Skeletal muscle cell (primary cell): ENCODE measurements at places on chromosomes 7 and 10.

DNA sequence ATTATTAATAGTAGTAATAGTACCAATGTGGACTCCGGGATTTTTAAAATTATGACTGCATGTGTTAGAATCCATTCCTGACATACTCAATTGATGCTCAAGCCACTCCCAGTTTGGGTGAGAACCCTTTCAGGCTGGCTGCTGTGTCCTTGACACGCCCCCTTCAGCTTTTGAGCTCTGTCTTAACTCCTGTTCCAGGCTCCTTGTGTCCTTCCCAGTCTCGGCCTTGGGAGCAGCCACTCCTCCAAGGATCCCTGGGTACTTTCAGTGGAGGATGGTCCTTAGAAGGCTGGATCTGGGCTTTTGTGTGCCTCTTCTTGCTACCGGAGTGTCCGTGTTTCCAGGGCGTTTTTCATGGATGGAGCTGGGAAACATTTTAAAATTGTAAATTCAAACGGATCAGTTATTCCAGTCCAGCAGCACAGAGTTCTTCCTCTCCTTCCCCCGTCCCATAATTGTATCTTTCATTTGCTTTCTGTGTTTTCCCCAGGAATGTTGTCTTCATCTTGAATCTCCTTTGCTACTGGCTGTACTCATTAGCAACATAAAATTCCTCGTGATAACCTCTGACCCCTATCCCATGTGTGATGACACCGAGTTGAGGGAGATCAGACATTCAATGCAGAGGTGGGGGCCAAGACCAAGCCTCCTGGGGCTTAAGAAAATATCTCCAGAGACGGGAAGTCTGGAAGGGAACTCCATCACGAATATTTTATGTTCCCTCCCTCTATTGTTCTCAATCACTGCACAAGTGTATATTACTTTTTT, 40.0 kb upstream of the PFKFB3 start:
- no peak for DNase-seq

DNA sequence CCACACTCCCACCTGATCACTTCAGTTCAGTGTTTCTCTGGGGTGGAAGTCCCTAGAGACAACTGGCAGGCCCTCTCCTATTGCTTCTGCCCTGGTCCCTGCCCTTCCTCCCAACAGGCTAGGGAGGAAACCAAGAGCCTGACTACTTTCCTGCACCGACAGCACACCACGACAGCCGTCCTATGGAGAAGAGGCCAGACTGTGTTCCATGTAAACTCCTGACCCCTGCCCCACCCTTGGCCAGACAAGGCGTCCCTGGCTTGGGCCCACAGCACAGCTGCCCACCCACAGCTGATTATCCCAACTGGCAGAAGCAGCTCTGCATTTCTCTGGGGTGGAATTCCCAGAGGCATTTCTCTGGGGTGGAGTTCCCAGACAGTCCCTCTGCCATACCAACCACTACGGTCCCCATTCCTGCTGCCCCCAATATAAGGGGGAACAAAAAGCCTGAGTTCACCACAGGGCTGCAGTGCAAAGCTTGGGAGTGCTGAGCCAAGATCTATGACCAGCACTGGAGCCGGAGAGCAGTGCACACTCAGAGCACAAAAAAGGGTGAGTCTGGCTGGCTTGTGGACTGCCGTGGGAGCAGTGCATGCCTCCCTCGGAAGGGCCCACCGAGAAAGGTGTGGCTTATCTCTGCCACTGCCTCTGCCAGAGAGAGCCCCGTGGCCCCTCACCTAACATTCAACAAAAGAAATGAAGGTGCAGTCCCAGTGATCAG, 193.4 kb downstream of the HPSE2 start:
- DNase-seq, result no peak

DNA sequence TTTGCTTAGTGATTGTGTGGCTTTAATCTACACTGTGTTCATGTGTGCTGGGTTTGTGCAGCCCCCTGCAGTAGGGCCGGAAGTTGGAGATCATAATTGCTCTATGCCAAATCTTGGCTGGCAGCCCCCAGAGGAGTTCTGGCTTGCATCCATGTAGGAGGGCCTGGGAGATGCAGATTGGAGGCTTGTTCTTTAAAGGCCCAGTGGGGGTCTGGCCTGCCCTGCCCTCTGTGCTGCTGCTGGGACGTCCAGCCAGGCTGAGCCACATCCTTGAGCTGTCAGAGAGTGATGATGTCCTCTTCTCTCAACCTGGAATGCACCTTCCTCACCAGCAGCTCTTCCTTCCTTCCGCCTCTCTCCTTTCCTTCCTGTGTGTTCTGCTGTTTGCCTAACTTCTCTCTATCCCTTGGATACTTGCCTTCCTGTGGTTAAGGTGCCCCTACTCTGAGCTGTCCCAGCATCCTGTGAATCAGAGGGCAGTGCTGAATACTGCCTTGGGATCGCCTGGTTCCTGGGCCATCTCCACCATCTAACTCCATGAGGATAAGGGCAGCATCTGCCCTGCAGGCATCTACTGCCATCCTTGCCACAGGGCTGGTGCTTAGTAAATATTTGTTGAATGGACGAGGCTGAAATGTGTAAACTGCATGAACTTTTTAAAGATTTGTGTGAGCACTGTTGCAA, 30.2 kb downstream of the DOCK1 start:
- no peak for DNase-seq

GRCh38 chr7:17994079-17994850, 33.4 kb downstream of the PRPS1L1 start:
- DNase-seq, result no peak

GRCh38 chr10:103605359-103606096, 112.0 kb downstream of the NEURL1 start:
- DNase-seq, result no peak

- no peak for DNase-seq
Measured at GRCh38 chr10:113954409-113954808, 89.3 kb upstream of the ADRB1 start.

DNA sequence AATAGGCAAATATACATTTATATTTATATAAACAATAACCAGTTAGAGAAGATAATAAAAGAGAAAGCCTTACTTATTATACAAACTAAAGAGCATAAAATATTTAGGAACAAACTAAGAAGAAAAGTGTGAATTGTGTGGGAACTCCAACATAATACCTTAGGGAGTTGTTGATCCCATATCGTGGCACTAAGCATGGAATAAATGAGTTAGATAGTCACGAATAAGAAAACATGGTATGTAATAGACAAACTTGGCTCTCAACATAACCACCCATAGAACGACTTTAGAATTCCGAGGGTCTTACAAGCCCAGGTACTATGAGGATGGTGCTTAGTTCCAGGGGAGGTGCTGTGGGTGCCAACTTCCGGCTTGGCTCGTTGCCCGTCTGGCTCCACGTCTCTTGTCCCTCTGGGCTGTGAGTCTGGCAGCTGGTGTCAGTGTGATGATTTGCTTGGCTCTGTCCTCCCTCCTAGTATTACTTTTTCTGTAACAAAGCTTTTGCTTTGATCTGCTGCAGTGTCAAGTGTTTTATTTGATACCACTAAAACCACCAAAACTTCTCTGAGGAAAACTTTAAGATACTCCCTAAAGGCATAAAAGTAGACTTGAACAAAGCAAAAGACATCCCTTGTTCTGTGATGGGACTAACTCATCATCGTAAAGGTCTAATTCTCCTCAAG, 9.5 kb upstream of the RBM20 start:
- DNase-seq, result no peak

DNA sequence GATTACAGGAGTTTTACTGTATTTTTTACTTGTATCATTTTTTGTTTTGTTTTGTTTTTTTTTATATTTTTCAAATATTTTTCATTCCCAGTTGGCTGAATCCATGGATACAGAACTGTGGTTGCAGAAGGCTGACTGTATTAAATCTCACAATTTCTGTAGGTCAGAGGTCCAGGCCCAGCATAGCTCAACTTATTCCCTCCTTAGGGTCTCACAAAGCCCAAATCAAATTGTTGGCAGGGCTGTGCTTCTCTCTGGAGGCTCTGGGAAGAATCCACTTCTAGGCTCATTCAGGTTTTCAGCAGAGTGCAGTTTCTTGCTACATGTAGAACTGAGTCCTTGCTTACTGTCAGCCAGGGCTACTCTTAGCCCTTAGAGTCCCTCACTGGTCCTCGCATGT, 22.6 kb downstream of the TSPAN14 start:
- DNase-seq, result no peak

GRCh38 chr10:96379758-96380157, 21.0 kb upstream of the OPALIN start:
- no peak for DNase-seq

- DNase-seq, result no peak
Measured at GRCh38 chr7:55198634-55199392, 166.3 kb upstream of the LANCL2 start.
